ENCODE measurements at places on chromosomes 11 and 22.
A peak's percentile ranks its signal among the peaks of the same experiment; 100 is the strongest.

GRCh38 chr11:44286268-44286880 lies 23.6 kb downstream of the ALX4 start:
- DNase-seq: peak; percentile 13

GRCh38 chr22:44273175-44273574 lies 39.6 kb downstream of the SHISAL1 start:
- no peak for DNase-seq

- no peak for DNase-seq
Observed at GRCh38 chr11:76800466-76801200, 17.5 kb downstream of the TSKU start.

- no peak for DNase-seq
Observed at GRCh38 chr22:30273711-30274436, 7.2 kb upstream of the OSM start.

DNA sequence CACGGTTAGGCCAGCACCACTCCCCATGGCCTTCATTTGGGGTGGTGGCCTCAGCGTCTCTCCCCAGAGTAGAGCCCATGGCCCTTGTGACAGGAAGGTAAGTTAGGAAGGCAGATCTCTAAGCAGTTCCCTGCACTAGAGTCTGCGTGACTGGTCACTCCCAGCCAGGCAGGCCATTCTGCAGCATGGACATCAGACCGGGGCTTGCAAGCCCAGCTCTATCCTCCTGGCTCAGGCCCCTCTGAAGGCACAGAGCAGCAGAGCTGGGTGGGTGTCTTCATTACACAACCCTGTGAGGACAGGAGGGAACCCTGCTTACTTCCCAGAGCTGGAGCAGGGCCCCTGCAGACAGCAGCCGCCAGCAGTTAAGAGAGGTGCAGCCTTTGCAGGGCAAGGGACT lies 77.3 kb downstream of the PIWIL3 start:
- DNase-seq: no peak

- DNase-seq: no peak
Observed at GRCh38 chr11:117595440-117595839, 201.6 kb downstream of the DSCAML1 start.

DNA sequence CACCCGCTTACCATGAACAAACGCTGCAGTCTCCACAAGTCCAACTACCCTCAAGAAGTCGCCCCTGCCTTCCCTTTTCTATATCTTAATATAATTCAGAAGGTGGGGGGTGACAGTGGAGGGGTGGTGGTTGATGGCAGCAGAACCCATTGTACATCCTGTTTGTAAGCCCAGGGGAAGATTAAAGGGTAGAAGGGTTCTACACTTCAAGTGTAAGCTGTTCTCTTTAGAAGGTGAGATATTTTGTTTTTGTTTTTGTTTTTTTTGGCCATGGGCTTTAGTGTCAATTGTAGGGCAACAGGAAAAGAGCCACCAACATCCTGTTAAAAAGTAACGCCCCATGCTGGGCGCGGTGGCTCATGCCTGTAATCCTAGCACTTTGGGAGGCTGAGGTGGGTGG lies 34.9 kb upstream of the RRAS2 start:
- DNase-seq: no peak

All from stimulated activated CD4-positive, alpha-beta T cell treated with anti-CD3 and anti-CD28 coated beads, TNF-alpha, amount 100 ng/mL, for 1 hour (primary cell).